ENCODE measurements at places on chromosomes 7 and 10. TPM values are rescaled to one million over a fixed set of nuclear protein-coding genes. Genes with fewer than 3 reads are reported as not detected.

The HGF gene
- total RNA-seq = not detected

The IFIT1B gene
- total RNA-seq = not detected

The DOCK4 gene
- 0.37 TPM for total RNA-seq

The RAPGEF5 gene
- total RNA-seq = 0.59 TPM

- H3K4me3 ChIP-seq = no peak overlapping the region
- no peaks in the 10 kb centered on the region for H3K27me3 ChIP-seq
- peaks cover 72% of the 10 kb centered on the region for H3K4me1 ChIP-seq
- no peak for DNase-seq
- no peak overlapping the region for H3K27ac ChIP-seq
- H3K36me3 ChIP-seq = peaks cover 36% of the 10 kb centered on the region
Observed at GRCh38 chr7:5703572-5704533, 77.6 kb downstream of the RNF216 start.

DNA sequence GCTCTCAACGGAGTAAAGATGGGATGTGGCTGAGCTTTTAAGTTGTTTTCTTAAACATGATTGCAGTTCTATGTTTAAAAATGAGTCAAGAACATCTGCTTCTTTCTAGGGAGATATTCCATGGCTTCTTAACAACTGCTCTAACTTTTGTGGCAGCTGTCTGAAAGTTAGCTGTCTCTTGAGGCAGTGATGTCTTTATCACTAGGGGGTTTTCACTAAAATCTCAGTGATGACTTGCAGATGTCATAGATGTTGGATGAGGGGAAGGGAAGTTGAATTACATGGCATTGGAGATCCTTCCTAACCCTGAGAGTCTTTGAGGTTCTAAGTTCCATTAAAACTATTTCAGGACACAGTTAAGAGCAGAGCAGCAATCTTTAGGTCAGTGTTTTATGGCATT is 43.5 kb downstream of the PRKG1 start:
- DNase-seq = no peak
- H3K4me1 ChIP-seq = no peaks in the 10 kb centered on the region

- peaks cover 22% of the 10 kb centered on the region for H3K36me3 ChIP-seq
- peak overlapping the region; percentile 54 for H3K27ac ChIP-seq
- no peaks in the 10 kb centered on the region for H3K27me3 ChIP-seq
- DNase-seq = no peak
Observed at GRCh38 chr10:101986624-101986971, 69.4 kb downstream of the ARMH3 start.

The TFPI2 gene
- not detected for total RNA-seq

The PRPF18 gene
- total RNA-seq = 24.8 TPM

GRCh38 chr10:113479346-113480080 is 73.3 kb upstream of the HABP2 start:
- H3K36me3 ChIP-seq = no peaks in the 10 kb centered on the region
- no peak overlapping the region for H3K27ac ChIP-seq
- H3K27me3 ChIP-seq = peaks cover 3% of the 10 kb centered on the region
- no peaks in the 10 kb centered on the region for H3K4me1 ChIP-seq

DNA sequence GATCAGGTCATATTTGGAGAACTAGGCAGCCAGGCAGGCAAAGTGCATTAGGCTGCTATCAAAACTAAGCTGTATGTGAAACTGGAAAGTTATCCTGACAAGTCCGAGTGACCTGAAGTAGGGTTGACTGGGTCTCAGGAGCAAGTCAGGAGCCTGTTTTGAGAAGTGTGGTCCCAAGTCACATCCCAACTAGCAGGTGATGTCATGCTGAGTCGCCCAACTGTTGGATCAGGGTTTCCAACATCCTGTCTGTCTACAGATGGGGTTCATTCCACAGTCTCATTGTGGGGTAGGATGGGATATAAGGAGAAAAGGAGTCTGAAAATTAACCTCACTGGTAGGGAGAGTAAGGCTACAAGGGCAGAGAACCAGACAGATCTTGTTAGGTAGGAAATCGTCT is 27.0 kb downstream of the SLC26A4 start:
- no peaks in the 10 kb centered on the region for H3K27me3 ChIP-seq
- no peak overlapping the region for H3K4me3 ChIP-seq

The NPSR1 gene
- not detected for total RNA-seq
